ENCODE measurements at places on chromosomes 3 and 15.

- no peak for DNase-seq
These were observed 625.4 kb downstream of the NTRK3 start for GRCh38 chr15:87631093-87631492.

DNA sequence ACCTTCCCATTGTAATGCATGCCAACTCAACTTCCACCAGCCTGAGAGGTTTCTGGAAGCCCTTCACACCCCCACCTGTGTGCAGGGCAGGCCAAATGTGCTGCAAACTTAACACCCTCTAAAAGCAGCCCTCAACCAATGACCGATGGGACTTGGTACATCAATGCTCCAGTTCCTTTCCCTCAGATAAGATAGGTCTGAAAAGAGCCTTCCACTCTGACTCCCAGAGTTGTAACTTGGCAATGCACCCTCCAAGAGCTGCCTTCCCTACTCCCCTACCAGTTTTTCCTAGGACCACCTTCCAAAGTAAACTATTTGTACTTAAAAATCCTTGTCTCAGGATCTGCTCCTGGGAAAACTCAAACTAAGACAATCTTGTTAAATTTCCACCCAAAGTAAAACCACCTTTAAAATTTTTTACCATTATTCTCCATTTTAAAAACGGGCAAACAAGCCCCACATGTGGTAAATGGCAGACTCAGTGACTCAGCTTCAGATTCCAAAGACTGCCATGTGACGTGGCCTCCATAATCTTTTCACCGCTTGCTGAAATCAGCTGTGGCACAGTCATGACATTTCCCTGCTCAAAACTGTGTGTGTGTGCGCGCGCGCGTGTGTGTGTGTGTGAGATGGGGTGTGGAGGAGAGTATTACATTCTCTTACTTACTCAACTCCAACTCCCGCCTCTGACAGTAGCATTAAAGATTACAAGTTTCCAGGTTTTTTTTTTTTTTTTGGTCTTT, 17.2 kb downstream of the RASGRP1 start:
- DNase-seq: no peak

DNA sequence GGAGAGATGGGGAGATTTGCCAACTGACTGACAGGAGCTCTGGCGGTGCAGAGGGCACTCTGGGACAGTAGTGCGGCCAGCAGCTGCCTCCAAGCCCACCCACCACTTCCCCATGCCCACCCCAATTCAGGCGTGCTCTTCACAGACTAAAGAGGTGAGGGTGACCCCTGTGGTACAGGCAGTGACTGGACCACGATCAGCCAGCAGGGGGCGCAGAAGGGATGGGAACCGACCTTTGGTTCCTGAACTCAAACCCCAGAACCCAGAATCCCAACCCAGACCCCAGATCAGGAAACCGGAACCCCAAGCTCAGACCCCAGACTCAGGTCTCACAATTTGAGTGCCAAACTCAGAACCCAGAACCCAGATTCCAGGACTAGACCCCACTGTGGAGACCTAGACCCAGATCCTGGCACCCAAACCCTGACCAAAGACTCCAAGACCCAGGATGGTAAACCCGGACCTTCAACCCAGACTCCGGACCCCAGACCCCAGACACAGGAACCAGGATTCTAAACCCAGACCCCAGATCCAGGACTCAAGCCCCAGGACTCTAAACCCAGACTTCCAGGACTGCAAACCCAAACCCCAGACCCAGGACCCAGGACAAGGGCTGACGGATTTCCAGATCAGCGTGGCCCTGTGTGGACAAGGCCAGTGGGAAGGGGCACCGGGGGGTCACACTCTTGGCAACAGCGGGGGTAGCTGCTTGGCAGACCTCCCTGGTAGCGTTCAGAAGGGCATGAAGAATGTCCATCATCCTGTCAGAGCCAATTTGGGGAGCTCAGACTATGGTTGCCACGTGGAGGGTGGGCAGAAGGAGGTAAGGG, 3.7 kb upstream of the MYL3 start:
- no peak for DNase-seq

- no peak for DNase-seq
These were observed 8.8 kb downstream of the KLHL24 start for GRCh38 chr3:183644244-183644643.

DNA sequence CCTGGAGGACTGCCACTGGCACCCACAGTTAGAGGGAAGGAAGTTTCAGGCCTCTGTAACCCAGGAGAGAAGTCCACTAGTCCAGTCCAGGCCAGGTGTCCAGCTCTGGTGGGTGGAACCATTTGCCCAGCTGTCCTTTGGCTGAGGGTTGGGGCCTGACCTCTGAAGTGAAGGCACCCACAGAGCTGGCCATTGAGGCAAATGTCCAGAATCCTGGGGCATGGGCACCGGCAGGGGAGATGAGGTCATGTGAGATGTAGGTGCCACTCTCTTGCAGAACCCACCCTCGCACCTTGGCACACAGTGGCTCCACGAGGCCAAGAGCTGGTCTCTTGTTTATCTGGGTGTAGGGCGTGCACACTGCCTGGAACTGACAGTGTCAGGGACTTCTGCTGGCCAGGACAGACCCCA, 162.8 kb downstream of the SMAD6 start:
- no peak for DNase-seq

DNA sequence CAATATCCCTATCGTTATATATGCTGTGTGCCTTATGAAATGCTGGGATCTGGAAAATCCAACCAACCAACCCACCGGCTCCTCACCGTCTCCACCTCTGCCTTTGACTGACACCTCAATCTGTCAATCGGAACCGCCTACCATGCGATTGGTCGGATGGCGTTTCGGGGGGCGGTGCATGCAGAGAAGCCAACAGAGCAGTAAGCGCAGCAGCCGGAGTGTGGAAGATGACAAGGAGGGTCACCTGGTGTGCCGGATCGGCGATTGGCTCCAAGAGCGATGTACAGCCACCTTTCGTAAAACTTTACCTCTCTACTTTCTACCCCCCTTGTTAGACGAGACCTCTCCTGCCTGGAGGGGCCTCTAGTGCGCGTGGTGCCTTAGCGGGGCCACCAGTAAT, 6.3 kb downstream of the CLK3 start:
- DNase-seq: no peak

- DNase-seq: no peak
These were observed 4.7 kb downstream of the KBTBD13 start for GRCh38 chr15:65081270-65081669.

DNA sequence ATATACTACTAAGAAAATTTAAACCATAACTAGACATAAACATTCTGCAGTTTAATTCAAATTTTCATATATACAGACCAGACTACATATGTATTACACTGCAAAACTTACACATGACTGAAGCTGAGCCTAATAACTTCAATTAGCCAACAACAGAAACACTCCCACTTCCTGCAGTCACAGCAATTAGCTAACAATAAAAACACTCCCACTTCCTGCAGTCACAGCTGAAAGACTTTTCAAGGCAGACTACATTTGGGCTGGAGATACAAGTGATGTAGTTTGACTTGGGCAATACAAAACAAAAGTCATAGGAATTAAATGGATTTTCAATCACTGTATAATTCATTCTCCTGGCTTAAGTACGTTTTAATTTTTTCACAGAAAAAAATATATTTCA, 10.3 kb downstream of the TM2D3 start:
- no peak for DNase-seq

GRCh38 chr15:29853211-29853987, 31.1 kb upstream of the TJP1 start:
- no peak for DNase-seq

Data from left renal pelvis (tissue), 4 donors.